ENCODE measurements at places on chromosomes 1 and 21. TPM values are rescaled to one million over a fixed set of nuclear protein-coding genes. Genes with fewer than 3 reads are reported as not detected.

DNA sequence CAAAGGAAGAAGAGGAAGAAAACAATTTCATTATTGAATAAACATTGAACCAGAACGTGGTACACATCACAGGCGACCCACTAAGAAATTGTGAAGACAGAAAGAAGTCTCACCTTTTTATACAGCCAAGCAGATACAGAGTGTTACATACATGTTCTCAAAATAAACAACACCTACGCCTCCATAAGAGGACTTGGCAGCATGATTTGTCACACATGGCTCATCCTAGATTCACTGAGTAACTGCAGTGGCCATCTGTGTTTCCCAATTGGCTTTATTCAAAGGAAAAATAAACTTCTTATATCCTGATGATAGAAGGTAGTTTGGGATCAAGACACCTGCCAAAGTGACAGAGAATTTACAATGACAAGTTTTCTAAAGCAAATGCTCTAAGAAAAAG lies 7.6 kb upstream of the KRTAP19-8 start:
- no peak for DNase-seq

FABP3 gene
- total RNA-seq: 10.4 TPM

NTMT2 gene
- not detected for total RNA-seq

DNA sequence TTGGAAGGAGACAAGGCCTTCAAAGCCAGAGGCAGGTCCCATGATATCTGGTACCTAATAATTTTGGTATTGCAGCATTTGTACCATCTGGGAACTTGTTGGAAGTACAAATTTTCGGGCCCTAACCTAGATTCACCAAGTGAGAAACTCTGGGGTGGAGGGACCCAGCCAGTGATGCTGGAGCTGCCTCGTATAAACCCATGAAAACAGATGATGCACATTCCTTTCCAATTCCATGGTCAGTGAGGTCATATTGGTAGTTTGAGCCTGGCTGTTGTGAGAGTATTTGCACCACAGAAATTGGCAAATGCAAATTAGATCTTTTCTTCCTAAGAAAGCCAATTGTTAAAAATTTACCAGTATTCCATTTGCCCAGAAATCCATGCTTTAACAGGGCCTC lies 269.6 kb upstream of the PLXNA2 start:
- no peak for DNase-seq
